Stimulated activated CD4-positive, alpha-beta T cell treated with anti-CD3 and anti-CD28 coated beads, Interleukin-4, amount 100 ng/mL, for 48 hours (primary cell): ENCODE measurements at places on chromosomes 2 and 18.

DNA sequence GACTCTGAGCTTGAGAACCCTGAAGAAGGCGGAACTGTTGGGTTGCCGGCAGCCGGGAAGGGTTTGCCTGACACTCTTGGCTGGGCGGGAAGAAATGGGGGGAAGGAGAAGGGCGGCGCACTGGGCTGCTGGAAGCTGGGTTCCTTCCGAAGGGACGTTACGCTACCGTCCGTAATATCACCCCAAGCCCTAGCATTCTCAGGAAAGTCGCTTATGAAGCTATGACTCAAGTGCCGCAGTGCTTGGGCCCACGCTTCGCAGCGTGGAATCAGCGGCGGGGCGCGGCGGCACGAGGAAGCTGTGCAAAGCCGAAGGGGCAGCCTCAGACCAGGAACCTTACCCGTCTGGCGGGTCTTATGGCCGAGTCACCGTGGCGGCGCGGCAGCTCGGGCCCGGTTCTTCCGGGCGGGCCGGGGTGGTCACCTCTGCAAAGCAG is 50.2 kb upstream of the SIGLEC15 start:
- DNase-seq = peak; percentile 67

DNA sequence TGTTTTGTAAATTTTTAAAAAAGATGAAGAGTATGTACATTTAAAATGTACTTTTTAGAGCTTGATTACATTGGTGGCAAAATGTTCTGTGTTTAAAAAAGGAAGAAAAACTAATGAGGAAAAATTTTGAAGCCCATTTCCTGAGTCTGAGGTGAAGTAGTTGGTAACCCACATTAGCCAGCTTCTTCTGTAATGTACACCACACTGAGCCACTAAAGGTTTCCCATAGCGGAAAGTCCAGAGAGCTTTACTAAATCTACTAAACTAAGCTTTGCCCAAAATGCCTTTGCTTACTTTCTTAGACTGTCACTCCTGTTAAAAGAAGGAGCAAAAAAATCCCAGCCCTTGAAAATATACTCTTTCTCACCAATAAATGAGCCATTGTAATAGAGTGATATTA is 804.8 kb upstream of the ZEB2 start:
- no peak for DNase-seq

DNA sequence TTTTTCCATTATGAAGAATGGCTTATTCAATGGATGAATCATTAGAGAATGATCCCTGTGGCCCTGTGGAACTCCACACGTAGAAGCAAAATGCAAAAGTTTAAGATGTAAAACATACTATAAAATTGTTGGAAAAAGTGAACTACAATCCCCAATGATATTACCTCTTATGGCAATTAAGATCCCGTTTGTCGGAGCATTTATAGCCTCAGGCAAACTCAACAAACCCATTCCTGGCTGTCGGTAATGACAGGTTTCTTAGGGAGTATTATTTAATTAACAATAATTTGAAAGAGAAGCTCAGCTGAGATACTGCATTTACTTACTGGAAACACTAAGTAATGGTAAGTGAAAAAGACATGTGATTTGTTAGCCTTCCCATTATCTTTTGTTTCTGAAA is 138.3 kb downstream of the CDH20 start:
- DNase-seq = no peak

- DNase-seq = no peak
Observed at GRCh38 chr2:226184940-226185615, 614.5 kb downstream of the IRS1 start.

DNA sequence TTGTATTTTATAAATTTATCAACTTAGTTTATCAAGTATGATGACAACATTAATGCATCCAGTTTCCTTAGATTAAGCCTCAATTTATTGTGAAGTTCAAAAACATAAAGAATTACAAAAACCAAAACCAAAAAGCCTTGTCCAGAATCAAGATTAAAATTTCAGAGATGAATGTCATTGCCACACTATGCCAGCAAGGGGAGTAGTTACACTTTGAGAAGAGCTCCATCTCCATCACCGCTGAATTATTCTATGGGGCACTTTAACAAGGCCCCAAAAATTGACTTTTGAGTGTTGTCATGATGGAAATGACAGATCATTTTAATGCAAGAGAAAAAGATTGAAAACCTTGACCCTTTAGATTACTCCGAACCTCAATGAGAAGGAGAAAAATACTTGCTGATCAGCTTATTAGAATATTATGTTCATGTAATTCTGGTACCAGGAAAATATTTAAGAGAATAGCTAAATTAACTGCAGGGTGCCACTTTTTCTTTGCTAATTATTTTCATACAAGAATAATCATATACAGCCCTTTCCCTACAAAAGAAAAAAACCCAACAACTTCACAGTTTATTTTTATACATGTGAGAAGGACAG is 152.5 kb upstream of the AQP4 start:
- DNase-seq = no peak

DNA sequence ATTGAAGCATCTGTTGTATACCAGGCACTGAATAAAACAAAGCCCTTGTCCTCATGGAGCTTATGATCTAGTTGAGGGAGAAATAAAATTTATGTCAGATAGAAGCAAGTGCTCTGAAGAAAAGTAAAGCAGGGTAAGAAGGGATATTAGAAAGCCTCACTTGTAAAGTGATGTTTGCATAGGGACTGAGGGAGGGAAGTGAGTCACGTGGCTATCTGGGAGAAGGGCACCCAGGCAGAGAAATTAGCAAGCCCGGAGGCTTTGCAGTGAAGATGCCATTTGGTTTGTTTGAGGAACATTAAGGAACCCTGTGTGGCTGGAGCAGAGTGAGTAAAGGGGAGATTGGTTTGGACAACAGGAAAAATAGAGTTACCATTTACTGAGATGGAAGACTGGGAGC is 52.1 kb downstream of the RBBP8 start:
- DNase-seq = no peak

DNA sequence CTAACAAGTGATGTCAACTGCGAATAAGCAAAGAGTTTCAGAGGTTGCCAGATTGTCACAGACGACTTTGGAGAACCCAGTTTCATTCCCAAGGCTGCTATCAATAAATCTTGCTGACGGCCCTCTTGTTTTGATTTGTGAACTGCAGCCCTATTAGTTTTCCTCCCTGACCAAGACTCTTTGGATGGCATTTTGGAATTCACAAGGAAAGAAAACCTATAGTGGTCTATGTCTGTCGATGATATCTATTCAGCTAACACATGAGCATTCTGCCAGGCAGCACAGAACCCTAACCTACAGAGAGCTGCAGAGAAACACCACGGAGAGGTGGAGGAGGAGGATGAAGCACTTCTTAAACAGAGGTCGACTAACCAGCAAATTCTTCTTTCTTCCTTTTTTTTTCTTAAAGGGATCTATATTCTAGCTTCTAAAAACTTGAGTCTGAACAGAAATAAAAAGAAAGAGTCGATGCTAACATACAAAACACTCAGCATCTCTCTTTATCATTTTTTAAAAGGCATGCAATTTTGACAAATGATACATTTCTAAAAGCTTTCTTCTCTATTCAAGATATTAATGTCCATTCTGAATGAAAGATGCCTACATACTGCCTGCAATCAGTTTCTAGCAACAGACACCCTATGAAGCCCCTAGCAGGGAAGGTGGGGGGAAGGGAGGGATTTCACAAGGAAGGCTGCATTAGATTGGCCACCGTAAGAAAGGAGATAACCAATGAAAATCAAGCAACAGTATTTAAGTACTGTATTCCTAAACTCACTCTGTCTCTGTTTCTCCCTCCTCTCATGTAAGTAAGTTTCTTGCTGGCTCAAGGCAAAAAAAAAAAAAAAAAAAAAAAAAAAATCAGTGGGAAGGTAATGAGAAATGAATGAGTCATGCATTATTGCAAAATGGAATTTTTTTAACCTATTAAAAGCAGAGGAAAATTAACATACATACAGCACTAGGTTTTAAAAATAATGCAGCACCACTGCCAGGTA is 83.0 kb upstream of the CHRNA1 start:
- DNase-seq = no peak

DNA sequence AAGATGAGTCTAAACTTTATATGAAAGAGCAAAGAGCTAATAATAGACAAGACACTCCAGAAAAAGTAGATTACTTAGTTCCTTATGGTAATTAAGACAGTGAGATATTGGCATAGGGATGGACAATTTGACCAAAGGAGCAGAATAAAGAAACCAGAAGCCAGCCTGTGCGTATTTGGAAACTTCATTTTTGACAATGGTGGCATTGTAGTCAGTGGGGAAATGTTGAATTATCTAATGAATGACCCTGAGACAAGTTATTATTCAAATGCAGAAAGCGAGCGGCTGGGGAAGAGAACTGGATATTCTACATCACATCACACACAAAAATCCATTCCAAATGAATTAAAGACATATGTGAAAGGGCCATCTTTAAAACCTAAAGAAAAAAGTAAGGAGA is 144.3 kb downstream of the DTNB start:
- no peak for DNase-seq
